8988T (cell line): ENCODE measurements at places on chromosomes 2 and 18.
A peak's percentile ranks its signal among the peaks of the same experiment; 100 is the strongest.

DNA sequence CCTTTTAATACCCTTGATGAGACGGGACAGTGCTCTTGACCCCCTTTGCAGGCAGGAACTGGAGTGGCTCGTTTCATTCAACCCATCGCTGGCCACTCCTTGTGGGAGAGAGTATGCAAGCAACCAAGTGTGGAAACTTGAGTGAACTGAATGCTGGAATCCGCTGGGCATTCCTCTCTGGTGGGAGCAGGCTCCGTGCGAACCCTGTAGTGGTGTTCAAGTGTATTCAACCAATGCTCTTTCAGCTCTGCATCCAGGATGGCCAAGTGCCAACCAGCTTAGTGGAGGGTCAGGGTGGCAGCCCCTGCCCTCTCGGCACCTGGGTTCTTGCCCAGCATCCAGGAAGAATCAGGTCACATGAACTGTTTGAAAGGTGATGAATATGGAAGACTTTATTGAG, 3.3 kb upstream of the ACADL start:
- DNase-seq: no peak

GRCh38 chr2:149765003-149765402, 177.4 kb upstream of the MMADHC start:
- no peak for DNase-seq

GRCh38 chr2:63834401-63834800, 7.3 kb upstream of the UGP2 start:
- DNase-seq: no peak

- no peak for DNase-seq
Measured at GRCh38 chr18:75545189-75545588, 117.7 kb upstream of the SMIM21 start.

DNA sequence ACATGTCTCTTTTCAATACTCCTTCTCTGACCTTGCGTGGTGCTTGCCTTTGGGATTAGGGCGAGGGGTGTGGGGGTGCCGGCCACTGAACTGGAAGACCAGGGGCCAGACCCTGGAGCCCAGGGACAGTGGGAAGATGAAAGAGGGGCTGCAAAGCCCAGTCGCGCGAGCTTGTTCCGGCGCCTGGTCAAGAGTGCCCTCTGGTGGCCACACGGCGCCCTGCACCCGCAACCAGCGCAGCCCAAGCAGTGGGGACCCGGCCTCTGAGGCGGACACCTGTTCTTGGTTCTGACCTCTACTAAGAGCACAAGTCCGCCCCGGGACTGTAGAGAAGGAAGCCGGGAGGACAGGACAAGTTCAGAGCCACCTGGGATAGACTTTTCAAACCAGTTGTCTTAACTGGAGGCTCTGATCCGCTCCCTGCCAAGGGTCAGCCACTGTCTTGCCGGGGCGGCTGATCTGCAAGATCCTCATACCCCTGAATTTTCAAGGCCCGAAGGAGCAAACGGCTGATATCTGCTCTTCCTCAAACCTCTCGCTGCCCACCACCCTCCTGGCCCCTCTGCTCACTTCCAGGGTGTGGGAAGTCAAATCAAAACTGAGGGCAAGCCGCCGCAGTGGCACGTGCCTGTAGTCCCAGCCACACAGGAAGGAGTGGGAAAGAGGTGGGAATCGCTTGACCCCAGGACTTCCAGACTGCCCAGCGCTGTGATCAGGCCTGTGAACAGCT, 14.9 kb upstream of the MSH6 start:
- DNase-seq: peak; percentile 32

GRCh38 chr2:178074123-178075005, 1.8 kb upstream of the PDE11A start:
- DNase-seq: no peak

DNA sequence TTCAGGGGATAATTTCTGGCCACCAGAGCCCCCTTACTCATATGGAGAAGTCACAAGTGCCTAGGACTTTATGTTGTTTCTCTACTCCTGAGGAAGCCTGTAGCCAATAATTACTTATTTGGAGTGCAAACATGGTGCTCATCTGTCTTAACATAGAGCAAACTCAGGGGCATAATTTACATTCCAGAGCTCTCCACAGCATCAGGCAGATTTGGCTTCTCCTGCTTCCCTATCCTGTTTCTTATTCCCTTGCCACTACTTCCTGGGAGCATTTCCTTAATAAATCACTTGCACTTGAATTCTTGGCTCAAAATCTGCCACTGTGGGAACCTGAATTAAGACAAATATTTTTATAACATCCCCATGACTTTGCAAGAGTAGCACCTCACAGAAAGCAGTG, 960.9 kb downstream of the SOCS6 start:
- no peak for DNase-seq

- DNase-seq: no peak
Measured at GRCh38 chr18:63131959-63132818, 187.4 kb downstream of the BCL2 start.

DNA sequence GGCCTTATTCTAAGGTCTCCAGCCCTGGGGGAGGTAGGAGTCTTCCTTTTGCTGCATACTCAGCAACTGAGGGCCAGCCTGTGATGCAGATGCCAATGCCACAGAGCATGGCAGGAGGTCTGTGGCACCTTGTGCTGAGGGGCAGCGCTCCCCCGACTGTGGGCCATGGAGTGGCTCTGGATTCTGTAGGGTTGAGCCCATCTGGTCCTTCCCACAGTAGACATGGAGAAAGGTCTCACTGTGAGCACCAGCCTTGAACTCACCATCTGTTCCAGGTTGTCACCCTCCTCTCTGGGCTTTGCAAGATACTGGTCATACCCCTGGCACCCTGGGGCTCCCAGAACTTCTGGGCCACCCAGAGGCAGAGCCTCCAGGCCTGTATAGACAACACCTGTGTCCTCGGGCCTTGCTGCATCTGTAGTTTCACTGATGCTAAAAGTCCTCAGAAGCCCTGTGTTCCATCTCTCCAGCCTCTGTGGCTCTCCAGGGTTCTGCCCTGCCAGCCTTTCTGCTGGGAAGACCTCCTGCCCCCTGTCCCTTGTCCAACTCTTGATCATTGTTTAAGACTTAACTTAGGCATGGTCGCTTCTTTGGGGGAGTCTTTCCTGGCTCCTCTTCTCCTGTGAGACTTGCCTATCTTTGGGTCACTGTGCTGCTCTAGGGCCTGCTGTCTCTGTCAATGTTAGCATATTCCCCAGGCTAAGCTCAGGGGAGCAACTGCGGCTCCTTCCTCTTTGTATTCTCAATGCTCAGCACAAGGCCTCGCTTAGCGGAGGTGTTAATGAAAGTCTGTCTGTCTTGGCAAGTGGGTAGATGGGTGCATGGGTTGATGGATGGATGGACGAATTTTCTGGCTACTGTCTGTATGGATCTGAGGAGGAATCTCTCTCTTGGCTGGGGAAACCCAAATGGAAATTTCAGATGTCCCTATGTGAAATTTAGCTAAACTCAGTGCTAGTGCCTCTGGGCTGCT, 160.9 kb downstream of the DYSF start:
- peak; percentile 14 for DNase-seq

DNA sequence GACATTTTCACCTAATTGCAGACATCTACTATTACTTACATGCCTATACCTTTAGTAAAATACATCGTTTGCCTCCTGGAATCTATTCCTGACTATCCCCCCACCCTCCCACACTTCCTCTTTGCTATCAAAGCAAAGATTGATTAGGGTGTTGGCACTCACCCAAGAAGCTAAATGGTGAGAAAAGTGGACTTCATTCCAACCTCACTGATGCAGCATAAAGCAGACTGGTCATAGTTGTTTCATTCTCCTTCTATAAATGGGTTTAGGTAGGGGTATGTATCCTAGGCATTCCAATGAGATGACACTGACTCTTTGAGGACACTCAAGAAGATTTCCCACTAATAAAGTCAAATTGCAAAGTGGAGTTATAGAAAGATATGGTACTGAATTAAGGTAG, 97.4 kb downstream of the LRP1B start:
- no peak for DNase-seq

DNA sequence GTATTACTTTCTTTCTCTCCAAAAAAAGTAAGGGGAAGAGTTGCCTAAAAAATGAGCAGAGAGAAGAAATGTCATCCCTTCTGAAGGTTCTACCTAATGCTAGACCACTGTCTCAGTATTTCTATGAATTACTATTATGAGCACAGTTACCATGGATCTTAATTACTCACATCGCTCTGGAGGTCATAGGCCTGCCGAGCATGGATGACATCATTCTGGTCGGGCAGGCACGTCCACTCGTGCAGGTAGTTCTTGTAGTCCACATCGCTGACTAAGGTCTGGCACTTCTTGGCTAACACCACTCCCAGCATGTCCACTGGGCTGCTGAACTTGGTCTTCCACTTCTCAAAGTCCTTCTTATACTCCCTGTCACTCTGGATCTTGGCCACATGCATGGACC, 106.9 kb downstream of the NEB start:
- DNase-seq: no peak

- no peak for DNase-seq
Measured at GRCh38 chr2:172398440-172398839, 28.9 kb upstream of the ITGA6 start.

- DNase-seq: no peak
Measured at GRCh38 chr18:2854875-2855274, 8.1 kb downstream of the EMILIN2 start.

DNA sequence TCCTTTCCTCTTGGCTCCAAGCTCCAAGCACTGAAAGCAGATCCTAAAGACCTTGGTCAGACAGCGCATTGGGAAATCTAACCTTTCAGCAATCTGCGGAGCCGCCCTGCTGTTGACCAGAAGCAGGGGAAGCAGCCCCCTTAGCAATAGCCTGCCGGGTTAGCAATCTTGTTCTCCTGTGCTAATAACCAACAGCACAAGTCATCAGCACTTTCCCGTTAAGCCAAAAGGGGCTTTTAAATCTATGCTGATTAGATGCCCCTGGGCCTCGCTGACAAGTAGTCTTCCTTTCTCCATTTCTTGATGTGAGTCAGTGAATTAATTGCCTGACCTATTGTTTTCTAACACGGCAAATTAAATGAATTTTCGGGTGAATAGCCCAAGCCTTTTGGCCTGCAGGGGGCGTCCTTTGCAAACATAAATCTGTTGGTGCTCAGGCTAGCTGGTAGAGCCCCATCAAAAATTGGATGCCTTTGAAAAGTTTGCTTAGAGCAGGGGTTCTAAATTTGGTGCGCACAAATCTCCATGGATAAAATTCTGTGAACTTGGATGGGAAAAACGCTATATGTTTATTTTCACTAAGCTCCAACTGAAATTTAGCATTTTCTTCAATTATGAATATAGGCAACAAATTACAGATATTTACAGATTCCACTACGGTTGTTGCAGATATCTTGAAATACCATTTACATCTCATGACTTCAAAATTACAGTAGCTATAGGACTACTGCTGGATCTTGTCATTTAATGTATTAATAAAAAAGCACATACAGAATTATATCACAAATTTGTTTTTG, 24.6 kb downstream of the MAIP1 start:
- peak; percentile 18 for DNase-seq

GRCh38 chr2:46309052-46309953, 12.1 kb downstream of the EPAS1 start:
- DNase-seq: no peak

DNA sequence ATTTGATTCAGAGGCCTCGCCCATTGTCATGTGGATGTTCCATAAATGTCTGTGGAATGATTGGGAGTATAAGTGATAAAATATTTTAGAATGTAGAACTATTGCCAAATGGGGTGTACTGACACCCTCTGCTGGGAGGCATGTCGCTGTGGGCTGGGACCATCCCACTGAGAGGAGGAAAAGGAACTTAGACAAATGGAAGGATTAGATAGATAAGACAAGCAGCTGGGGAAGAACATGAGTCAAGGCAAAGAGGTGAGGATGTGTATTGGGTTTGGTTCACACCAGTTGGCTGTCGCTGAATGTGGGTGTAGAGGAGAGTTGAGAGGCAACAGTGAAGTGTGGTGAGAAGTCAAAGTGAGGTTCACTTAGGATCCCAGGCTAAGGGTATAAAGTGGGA, 4.0 kb downstream of the C2orf74 start:
- no peak for DNase-seq

GRCh38 chr2:14420851-14421250, 211.7 kb upstream of the LRATD1 start:
- no peak for DNase-seq

- DNase-seq: no peak
Measured at GRCh38 chr18:1012775-1013174, 108.1 kb downstream of the ADCYAP1 start.

DNA sequence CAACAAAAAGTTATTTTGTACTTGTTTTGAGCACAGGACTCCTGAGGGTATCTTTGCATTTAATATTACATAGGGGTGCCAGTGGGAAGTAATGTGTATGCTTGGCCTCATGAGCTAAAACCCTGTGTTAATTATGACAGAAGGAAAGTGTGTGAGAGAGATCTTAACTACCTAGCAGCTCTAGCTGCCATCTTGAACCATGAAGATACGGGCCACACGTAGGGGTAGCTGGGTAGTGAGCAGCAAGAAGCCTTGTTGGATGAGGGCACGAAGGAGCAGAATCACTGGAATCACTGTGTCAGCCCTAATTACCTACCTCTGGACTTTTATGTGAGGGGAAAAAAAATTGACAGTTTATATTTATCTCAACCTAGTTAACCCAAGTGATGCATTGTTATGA, 15.4 kb upstream of the CASP10 start:
- no peak for DNase-seq

DNA sequence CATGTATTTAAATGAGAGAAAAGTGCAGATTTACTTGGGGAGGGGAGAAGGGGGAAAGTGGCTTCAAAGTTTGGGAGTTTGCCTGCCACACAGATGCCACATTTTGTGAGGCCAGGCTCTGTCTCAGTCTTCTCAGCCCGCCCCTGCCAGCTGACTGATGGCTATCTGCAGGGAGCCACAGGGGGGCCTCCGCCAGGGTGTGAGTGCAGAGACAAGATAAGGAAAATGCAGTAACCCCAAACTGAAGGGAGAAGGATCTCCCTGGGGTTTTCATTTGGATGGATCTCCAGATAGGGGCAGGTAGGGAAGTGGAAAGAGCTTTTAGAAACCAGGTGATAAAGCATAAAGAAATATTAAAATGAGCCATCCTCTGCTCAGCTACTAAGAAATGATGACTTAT, 128.8 kb downstream of the ZNF521 start:
- DNase-seq: no peak
